ENCODE measurements at places on chromosomes 2 and 18.

DNA sequence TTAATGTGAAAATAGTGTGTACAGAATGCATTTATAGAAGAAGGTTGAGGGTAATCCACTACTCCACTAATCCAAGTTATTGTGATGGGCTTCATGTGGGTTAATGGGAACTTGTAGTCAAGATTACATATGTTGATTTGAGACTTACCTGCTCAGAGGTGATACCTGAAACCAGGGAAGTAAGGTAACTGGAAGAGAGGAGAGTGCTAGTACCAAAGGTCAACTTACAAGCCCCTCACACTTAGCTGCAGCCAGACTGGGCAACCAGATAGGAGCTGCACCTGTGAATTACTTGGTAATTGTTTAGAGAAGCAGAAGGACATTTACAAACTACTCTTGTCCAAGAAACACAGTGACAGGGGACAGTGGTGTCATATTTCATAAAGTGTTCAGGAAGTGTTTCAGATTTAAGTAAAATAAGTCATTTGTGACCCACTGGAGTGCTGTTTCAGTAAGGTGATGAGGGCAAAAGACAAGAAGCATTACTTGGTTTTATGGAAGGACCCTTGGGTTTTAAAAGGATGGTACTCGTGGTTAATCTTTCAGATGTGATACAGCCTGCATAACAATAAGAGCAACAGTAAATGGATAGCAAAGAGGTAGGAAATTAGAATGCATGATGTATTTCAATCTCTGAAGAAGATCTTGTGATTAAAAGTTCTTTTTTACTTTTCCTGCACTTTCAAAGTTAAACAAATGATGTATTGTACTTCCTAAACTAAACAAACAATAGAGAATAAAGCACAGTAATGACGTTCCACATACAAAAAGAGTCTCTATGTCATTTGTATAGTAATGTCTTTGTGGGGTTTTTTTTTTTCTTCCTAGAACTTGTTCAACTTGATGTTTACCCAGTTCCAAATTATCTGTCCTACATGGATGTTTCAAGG lies 189.3 kb downstream of the PHLPP1 start:
- DNase-seq: no peak

DNA sequence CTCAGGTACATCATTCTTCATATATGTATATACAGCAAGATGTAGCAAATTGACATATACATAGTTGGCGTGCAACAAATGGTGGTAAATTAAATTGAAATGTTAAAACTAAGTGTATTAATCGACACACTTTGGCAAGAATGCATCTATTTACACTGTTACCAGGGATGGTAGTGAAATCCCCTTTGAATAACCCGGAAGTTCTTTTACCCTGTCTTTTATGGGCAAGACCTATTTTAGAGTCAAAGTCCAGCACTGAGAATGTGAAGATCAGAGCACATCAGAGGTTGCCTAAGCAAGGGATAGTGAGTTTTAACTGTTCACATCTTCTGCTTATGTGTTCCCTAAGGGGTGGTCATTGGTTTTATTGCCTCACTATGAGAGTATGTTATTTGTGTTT lies 7.6 kb upstream of the TMEFF2 start:
- no peak for DNase-seq

DNA sequence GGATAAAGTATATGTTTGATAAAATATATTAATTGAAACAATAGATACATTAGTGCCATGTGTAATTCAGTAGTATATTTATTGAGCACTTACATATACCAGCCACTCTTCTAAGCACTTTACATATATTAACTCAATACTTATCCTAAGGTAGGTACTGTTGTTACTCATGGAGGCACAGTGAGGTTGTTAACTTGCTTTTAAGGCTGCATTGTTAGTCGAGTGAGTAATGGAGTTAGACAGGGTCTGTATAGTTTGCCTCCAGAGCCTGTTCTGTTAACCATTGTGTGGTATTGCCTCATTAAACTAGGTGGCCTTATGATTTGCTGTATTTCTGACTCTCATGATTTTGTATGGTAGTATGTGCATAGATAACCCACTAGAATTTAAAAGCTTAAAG lies 44.2 kb downstream of the LCLAT1 start:
- no peak for DNase-seq

- DNase-seq: no peak
Measured at GRCh38 chr18:37393221-37393827, 172.3 kb downstream of the CELF4 start.

DNA sequence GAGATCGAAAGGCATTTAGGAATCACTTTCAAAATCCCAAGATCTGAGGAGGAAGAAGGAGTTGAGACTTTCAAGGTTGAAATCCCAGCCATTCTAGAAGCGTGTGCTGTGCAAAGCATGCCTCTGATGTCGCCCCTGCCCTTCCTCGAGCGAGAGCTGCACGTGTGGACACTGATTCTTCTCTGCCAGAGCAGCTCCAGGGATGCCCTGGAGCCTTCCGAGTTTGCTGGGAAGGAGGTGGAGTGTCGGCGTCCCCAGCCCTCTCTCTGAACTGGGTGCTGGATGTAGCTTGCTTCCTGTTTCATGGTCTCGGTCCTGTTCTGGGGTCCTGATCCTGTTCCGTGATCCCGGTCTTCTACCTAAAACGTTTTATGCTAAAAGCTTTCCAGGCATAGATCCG lies 76.1 kb downstream of the TWIST2 start:
- no peak for DNase-seq

DNA sequence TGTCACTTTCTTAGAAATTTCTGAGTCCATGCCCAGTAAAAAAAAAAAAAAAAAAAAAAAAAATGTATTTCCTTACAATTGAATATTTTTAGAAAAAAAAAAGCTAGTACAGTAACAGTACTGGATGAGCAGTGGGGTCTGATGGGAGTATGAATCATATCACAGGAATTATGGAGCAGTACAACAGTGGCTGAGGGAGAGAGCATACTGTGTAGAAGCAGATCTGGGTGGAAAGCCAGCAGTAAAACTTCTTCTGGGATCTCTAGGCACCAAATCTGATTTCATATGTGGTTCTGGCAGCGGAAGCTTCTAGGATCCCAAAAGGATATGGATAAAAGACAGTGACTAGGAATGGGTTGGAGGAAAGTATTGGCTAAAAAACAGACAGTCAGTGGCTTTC lies 414.9 kb upstream of the FSHR start:
- no peak for DNase-seq
